ENCODE measurements at places on chromosomes 7 and 10. TPM values are rescaled to one million over a fixed set of nuclear protein-coding genes. Genes with fewer than 3 reads are reported as not detected.

The CLCN1 gene
- total RNA-seq = not detected

DNA sequence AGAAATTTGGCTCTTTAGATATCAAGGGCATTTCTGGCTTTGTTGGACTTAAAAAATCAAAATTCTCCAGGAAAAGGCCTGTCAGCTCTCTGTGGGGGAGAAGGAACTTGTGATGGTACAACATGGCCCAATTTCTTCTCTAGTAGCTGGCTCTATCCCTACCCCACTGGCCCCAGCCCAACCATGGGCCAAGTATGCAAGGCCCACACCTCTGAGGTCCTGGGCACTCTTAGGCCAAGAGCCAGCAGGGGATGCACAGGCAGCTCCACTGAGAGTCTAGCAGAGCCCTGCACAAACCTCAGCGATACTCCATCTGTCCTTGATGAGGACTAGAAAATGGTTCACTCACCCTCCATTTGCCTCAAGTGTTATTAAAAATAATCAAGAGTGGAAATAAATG is 261.2 kb downstream of the C7orf25 start:
- DNase-seq = no peak

GRCh38 chr10:23331567-23332301 is 12.9 kb downstream of the C10orf67 start:
- DNase-seq = peak; percentile 76

GRCh38 chr7:78383096-78383880 is 584.7 kb downstream of the PHTF2 start:
- no peak for DNase-seq

- DNase-seq = no peak
Observed at GRCh38 chr10:99248824-99249223, 13.2 kb upstream of the HPSE2 start.

DNA sequence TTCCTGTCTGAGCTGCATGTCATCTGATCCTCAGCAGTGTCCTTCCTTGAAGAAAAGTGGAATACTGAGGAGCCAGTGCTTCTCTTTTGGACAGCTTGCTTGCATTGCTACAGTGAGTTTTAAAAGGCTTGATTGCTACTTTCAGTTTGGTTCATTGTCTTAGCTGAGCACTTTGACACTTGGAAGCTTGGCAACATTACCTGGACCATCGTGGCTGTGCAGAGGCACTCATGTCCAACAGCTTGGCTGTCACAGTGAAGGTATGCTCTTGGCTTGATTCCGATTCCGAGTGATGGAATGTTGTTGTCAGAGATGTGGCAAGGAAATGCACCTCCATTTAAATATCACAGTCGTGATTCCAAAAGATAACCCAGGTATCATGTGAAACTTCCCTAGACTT is 102.4 kb downstream of the FAS start:
- DNase-seq = no peak

GRCh38 chr7:87060288-87060537 is 759 bp upstream of the ELAPOR2 start:
- no peak for DNase-seq
